ENCODE measurements at places on chromosomes 7 and 10. TPM values are rescaled to one million over a fixed set of nuclear protein-coding genes. Genes with fewer than 3 reads are reported as not detected.

DNA sequence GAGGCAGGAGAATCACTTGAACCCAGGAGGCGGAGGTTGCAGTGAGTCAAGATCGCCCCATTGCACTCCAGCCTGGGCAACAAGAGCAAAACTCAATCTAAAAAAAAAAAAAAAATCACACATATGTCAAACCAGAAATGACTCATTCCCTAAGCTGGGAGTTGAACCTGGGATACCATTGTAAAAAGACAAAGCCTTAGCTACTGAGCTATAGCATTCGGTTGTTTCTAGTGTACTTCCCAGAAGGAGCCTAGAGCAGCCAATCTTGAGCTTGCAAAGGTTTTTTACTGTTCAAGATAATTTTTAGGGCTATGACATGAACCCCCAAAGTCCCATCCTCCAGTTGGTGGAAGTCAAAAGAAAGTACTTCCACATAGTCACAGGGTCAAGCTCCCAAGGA is 87.9 kb downstream of the ZNF467 start:
- no peak for DNase-seq

Gene ARMC10
- total RNA-seq, result 53.3 TPM

Gene TMEM176B
- total RNA-seq, result 2.3 TPM

GRCh38 chr10:132808383-132809231 is 22.7 kb upstream of the NKX6-2 start:
- DNase-seq, result no peak

Gene TBC1D12
- total RNA-seq, result 3.9 TPM

DNA sequence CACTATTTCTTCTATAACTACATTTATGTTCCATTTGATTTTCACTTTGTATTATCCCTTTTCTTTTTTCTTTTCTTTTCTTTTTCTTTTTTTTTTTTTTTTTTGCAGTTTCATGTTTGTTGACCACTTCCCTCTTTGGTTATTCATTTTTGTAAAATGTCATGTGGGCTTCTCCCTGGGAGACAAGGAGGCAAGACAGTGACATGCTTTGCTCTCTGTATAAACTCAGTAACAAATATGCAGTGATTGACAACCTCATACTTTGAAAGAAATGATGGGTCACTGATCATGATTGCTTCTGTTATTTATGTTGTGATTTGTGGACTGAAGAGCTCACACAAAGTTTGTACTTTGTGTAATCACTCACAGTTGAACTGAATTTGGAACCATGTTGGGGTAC is 90.2 kb upstream of the ABI1 start:
- no peak for DNase-seq

Gene MKX
- not detected for total RNA-seq
